ENCODE measurements at places on chromosomes 16 and 17.
A peak's percentile ranks its signal among the peaks of the same experiment; 100 is the strongest.

DNA sequence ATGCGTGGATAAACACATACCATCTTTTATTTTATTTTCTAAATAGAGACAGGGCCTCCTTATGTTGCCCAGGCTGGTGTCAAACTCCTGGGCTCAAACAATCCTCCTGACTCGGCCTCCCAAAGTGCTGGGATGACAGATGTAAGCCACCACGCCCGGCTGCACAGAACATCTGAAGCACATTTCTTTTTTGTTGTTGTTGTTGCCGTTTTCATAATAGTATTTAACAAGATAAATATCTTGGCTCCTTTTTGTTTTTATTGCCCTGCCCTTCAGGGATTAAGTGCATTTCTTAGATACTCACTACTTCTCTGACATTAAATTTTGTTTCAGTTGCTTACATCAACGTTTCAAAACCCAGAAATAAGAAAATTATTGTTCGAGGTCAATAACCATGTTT lies 37.4 kb downstream of the ANKRD11 start:
- no peak for DNase-seq

- no peak for DNase-seq
Observed at GRCh38 chr16:48438414-48438813, 53.2 kb upstream of the SIAH1 start.

- peak; percentile 79 for DNase-seq
Observed at GRCh38 chr17:70622368-70623260, 453.3 kb downstream of the KCNJ2 start.

GRCh38 chr16:49012961-49013726 lies 268.5 kb downstream of the CBLN1 start:
- DNase-seq, result peak; percentile 70

DNA sequence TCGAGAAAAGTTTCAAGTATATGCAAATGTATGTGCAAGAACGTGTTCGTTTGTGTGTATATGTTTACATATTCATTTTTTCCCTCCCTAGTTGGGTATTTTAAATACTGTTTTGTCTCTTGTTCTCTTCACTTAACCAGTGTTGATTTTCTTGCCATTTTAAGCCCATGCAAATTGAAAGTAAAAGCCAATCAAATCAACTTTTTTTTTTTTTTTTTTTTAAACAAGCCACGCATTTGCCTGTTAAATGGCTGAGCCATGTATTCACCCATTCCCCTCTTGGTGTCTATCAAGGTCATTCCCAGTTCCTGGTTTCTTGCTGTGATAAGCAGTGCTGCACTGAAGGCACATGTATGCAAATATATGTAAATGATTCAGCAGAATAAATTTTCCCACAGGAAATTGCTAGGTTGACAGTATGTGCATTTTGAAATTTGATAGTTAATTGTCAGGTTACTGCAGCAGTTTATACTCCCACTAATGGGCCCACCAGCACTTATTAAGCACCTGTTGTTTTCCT lies 12.2 kb downstream of the ABCC1 start:
- no peak for DNase-seq

DNA sequence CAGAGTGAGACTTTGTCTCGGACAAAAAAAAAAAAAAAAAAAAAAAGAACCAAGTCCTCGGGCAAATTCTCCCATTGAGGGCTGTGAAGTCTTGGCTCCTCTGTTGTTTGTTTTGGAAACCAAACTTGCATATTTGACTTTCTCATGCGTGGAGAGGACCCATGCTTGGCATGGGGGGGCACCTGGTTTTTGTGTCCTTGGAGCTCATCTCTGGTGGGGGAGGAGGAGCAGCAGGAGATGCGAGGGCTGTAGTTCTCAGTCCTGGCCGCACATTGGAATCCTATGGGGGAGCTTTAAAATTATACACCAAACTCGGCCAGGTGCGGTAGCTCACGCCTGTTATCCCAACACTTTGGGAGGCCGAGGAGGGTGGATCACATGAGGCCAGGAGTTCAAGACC lies 74.5 kb downstream of the ABCC6 start:
- no peak for DNase-seq

DNA sequence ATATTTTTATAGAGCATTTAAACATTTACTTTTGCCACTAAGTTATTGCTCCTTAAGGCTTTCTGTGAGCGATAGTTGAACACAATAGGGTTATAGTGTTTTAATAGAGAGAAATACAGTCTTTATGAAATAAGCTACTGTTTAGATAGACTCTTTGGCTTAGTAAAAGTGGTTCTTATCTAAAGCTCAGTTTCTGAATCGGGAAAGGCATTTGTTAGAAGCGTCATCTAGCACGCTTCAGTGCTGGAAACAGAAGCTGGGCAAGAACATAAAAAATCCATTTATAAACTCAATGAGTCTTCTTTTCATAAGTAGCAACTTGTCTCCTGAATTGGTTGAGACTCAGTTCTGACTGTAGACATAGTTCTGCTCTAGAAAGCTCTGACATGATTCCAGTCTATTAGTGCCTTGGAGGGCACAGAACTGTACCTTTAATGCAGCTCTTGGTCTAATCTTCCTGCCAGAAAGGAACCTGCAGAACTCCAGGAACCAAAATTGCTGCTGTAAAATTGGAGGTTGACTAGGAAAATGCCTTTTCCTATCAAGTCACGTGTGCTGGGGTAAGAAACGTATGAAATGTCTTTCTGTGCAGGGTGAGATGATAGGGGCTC lies 55.4 kb upstream of the DNAJA2 start:
- DNase-seq, result no peak

DNA sequence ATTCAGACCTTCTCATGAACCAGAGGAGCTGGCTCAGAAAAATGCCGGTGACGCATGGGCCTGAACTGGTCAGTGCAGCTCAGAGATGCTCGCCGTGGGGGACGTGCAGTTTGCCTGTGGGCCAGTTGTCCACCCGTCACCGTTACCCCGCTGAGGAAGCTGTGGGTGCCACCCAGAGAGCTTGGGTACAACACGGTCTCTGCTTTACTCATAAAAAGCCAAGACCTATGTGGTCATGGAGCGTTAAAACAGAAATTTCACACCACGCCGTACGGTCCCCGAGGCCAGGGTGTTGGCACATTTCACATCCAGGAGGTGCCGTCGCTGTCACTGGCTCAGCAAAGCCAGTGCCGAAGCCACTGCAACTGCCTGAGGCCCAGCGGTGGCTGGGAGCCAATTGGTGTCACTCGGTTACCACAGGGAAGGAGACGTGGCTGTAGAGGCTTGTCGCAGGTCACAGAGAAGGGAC lies 120.9 kb downstream of the METRNL start:
- peak; percentile 33 for DNase-seq

DNA sequence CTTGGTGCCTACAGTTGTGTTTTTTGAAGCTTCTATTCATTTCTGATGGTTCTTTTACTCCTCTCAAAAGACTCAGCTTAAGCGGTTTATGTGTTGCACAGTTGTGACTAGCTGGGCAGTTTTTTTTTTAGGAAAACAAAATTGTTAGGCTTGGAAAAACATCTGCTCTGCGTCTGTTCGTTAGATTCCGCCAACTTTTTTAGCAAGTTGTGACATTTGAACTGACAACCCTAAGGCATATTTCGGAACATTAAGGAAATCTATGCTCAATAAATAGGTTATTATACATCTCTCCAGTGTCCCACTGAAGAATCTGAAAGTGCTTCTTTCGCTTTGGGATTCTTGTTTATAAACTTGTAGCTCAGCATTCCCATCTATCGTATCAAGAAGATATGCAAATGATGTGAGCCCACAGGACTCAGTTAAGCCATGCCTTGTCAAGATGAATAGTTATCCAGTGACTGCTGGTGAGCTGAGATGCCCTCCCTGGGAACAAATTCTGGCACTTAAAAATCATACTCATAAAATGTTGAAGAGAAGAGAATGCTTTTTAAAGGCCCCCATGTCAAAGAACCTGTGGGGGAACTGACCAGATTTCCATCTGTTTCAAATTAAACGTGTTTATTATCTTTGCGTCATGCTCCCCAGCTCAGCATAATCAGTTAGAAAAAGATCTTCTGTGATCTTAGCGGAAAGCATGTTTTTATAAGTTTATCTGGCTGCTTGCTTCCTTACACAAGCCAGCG lies 109.0 kb upstream of the FAM20A start:
- DNase-seq, result no peak

DNA sequence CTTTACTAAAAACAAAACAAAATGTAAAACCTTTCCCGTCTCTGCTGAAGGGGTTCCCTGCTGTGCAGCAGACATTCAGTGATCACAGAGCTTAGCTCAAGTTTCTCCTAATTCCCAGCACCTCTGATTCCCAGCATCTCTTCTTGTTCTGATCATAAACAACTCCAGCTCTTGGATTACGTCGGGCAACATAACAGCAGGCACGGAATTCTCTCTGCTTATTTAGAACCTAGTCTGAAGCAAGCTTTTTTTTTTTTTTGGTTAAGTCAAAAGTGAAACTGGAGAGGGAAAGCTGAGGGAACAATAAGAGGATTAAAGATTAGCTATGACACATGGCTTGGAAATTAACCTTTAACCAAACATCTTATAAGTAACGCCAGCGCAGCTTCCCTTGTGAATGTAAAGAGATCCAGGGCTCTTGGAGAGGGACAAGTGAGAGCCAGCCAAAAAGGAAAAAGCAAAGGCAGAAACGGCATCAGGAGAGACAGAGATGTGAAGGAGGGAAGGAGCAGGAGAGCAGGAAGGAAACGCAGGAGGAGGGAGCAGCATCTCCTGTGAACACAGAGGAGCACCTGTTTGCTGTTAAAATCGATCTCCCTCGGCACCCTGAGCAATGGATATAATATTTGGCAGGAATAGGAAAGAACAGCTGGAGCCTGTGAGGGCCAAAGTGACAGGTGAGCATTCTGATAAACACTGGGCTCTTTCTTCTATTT lies at the start of gene BCO1:
Gene BCO1 (plus strand): TSS at position 394 of the 716 bp plus-strand sequence. CDS start 220 bp downstream, at position 614.
- no peak for DNase-seq

GRCh38 chr17:80413771-80414507 lies 1.0 kb upstream of the ENDOV start:
- no peak for DNase-seq

Data from dorsolateral prefrontal cortex (tissue), 122 donors.